ENCODE measurements at places on chromosomes 16 and 17.
A peak's percentile ranks its signal among the peaks of the same experiment; 100 is the strongest.

GRCh38 chr17:81334987-81335772 lies 40.1 kb upstream of the SLC38A10 start:
- DNase-seq, result no peak

- no peak for DNase-seq
These were observed 16.9 kb downstream of the NXN start for GRCh38 chr17:962670-963069.

DNA sequence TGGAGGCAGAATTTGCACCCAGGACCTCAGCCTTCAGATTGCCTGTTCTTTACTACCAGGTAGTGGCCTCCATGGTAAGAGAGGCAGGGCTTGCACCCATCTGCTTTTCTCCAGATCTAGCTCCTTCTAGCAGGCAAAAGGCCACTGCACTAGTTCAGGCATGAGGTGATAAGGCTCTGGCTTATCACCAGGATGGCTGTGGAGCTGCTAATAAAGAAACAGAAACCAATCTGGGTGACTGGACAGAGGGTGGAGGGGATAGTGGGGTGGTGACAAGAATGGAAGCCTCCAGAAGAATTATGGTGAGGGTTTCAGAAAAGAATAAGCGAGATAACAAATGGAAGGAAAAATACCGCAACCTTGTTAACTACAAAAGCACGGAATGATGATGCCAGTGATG lies 15.5 kb upstream of the SUPT4H1 start:
- no peak for DNase-seq

- no peak for DNase-seq
These were observed 36.8 kb downstream of the CBFA2T3 start for GRCh38 chr16:88939972-88940861.

GRCh38 chr16:29154676-29155121 lies 169.8 kb downstream of the LAT start:
- DNase-seq, result no peak

DNA sequence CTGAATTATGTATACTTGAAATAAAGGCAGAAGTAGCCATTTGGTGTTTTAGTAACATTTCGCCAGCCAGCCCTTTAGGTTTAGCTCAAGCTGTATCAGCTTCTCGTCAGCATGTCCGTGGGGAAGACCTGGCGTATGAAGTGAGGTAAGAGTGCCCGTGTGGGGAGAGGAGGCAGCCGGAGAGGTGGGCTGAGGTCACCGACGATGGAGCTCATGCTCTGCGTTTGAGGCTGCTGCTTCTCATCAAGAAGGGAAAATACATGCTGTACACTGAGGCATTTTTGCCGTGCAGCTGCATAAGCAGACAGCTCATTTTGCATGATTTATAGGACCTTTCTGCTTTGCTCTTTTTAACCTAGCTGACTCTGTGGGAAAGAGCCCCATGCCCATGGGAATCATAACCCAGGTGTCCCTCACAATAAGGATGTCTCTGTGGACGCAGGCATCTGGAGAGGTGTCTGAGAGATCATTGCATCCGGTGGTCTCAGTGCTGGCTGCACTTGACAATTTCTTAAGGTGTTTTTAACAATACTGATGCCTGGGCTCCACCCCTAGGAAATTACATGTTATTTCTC lies 179.1 kb downstream of the ABCC12 start:
- DNase-seq, result no peak

DNA sequence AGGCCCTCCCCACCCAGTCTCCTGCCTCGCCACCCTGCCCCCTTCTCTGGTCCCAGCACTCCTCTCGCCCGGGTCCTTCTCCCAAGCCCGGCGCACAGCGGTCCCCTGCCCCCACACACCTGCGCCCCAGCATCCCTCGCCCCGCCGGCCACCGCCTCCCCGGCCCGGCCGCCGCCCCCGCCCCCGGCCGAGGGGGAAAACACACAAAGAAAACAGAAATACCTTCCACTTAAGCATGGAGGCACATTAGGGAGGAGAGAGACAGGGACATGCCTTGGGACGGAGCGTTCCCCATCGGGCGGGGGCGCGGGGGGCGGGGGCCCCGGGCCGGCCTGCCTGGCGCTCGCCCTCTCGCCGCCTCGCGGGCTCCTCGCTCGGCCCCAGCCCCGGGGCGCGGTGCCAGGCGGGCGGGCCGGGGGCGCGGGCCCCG lies 326 bp downstream of the SRCIN1 start:
- no peak for DNase-seq

DNA sequence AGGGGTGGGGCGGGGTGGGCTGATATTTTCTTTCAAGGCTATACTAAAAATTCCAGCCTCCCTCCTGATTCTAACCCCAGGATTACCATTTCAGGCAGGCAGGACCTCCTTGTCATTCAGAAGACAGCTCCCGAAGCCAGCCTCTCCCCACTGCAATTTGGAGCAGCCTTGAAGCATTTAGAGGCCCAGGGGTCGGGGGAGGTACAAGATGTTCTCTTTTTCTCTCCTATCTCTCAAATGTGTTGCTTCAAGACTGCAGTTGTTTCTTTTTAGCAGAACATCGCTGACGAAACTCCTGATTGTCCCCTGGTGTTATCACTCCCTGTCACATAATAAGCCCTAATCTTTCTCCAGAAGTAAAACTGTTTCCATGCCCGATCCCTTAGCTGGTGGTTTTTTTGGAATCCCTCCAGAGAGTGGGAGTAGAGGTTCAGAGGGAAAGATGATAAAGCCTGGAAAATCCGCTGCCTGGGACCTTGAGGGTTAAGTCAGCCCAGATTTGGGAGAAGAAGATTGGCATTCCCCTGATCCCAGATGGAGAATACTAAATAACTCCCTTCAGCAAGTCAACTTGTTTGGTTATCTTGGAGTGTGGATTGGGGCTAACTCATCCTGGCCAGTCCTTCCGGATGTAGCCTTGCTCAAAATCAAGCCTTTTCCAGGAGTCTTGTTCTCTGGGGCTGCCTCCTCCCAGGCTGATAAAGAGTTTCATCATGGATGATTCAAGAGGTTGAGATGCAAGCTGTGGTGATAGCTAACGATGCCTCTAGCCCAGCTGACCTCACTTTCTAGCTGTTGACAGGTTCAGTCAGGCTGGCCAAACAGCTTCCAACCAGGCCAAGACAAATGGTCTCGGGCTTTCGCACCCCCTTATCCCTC lies 71.3 kb downstream of the SOX9 start:
- no peak for DNase-seq

DNA sequence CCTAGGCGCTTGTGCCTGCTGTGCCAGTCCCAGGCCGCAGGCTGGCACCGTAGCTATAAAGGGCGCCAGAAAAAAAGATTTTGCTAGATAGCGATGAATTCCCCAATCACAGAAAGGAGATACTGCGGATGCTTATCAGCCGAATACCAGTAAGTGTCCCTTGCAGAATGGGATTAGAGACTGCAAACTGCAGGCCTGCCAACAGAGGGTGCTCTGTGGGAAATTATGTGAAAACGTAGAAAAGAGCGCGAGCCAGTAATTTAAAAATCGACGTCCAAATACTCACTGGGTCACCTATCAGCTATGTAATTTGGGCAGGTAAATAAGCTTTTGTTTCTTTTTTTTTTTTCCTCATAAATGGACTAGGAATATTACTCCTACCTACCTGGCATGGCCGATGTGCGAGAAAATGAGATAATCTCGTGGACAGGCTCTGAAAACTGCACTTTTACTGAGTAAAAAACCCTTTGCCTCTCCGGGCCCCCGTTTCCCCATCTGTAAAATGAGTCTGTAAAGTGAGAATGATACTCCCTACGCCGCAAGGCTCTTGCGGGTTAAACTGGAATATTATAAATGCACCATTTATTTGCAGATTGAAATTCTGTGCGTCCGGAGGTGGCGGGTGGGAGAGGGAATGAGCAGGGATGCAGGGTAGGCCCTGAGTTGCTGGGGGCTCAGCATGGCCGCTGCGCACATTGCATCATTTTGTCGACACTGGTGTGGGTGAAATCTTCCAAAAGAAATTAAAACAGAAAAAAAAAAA lies 1.2 kb upstream of the COG1 start:
- DNase-seq, result peak; percentile 79

DNA sequence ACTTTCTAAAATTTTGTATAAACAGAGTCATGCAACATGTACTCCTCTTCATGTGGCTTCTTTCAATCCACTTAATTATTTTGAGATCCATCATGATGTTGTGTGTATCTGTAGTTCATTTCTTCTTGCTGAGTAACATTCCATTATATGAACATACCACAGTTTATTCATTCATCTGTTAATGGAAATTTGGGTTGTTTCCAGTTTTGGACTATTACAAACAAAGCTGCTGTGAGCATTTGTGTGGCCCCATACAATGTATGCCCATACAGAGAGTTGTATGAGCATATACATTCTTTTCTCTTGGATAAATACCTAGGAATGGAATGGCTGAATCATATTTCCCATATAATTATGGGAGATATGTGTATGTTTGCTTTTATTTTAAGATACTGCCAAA lies 85.6 kb downstream of the CLEC16A start:
- DNase-seq, result no peak

DNA sequence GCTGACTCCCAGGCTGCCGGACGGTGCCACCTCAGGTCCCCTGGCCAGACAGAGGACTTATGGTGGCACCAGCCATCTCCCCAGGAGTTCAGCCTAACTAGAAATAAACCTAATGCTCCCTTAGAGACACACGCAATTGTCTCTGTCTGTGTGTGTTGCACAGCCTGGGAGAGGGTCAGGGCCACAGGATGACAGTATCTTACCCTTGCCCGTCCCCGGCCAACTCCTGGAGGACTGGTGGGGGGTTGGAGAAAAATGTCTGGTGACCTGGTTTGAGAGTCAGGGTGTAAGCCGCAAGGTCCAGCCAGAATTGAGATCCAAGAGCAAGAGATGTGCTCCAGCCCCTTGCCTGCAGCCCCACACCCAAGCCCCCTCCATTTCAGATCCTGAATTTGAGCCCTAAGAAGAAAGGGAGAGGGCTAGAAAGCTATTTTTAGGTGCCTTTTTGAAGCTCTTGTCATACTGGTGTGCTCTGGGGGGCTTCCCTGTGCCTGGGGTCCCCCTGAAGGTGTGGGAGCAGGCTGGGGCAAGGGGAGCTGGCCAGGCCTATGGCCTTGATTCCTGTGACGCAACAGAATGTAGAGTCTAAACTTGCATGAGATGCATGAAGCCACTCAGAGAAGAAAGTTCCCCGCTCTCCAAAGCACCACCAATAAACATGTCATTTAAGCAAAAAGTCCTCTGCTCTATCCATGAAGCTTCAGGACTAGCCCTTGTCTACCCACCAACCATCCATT lies 12.9 kb downstream of the ZNF319 start:
- no peak for DNase-seq
